ENCODE measurements at places on chromosomes 13 and 19. TPM values are rescaled to one million over a fixed set of nuclear protein-coding genes. Genes with fewer than 3 reads are reported as not detected.
A peak's percentile ranks its signal among the peaks of the same experiment; 100 is the strongest.

DNA sequence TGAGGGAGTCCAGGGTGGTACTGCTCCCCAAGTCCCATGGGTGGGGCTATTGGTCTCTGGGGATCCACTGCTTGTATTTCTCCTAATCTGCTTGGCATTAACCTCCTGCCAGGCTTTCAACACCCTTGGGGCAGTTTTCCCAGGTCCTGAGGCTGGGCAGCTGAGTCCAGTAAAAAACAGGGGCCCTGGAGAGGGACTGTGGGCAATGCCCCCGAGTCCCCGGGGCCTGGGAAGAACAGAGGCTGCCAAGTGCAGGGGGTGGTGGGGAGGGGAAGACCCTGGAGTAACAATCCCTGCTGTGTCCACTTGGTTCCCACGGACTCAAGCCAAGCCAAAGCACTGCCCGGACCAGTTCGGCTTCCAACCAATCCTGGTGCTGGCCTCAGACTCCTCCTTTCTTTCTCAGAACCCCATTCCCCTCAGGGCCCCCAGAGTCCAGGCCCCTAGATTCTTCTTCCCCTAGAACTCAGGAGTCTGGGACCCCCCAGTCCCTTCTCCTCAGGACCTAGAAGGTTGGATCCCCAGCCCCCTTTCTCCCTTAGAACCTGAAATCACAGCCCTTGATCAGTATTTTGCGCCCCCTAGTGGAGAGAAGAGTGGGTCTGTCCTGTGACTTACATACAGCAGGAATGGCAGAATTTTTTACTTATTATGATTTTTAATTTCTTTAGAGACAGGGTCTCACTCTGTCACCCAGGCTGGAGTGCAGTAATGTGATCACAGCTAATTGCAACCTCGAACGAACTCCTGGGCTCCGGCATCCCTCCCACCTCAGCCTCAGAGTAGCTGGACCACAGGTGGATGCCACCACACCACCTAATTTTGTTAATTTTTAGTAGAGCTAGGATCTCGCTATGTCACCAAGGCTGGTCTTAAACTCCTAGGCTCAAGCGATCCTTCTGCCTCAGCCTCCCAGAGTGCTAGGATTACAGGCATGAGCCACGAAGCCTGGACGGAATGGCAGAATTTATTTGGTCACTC, 3.7 kb upstream of the CLPTM1 start:
- H3K27ac ChIP-seq = no peak overlapping the region
- no peaks in the 10 kb centered on the region for H3K27me3 ChIP-seq
- no peaks in the 10 kb centered on the region for H3K36me3 ChIP-seq
- no peak overlapping the region for H3K4me3 ChIP-seq

- H3K4me1 ChIP-seq = peaks cover 4% of the 10 kb centered on the region
- no peaks in the 10 kb centered on the region for H3K27me3 ChIP-seq
- peaks cover 68% of the 10 kb centered on the region for H3K36me3 ChIP-seq
- H3K27ac ChIP-seq = no peak overlapping the region
- DNase-seq = no peak
- no peak overlapping the region for H3K4me3 ChIP-seq
Measured at GRCh38 chr13:39012608-39013007, 22.0 kb upstream of the STOML3 start.

- H3K27me3 ChIP-seq = peaks cover 4% of the 10 kb centered on the region
- peak overlapping the region; percentile 76 for H3K4me3 ChIP-seq
- peak; percentile 40 for DNase-seq
- H3K27ac ChIP-seq = peak overlapping the region; percentile 79
- peaks cover 25% of the 10 kb centered on the region for H3K4me1 ChIP-seq
- H3K36me3 ChIP-seq = no peaks in the 10 kb centered on the region
Measured at GRCh38 chr13:31200637-31200971, 829 bp downstream of the B3GLCT start.

- H3K4me3 ChIP-seq = no peak overlapping the region
- H3K27me3 ChIP-seq = no peaks in the 10 kb centered on the region
- H3K4me1 ChIP-seq = peaks cover 3% of the 10 kb centered on the region
Measured at GRCh38 chr19:9078651-9079050, 8.2 kb upstream of the OR1M1 start.

- H3K27me3 ChIP-seq = no peaks in the 10 kb centered on the region
- H3K4me1 ChIP-seq = no peaks in the 10 kb centered on the region
- H3K4me3 ChIP-seq = no peak overlapping the region
Measured at GRCh38 chr13:34847766-34848165, 94.3 kb upstream of the NBEA start.

GRCh38 chr19:41478171-41478570, 35.2 kb downstream of the ERICH4 start:
- peaks cover 41% of the 10 kb centered on the region for H3K27me3 ChIP-seq
- no peak overlapping the region for H3K27ac ChIP-seq
- no peaks in the 10 kb centered on the region for H3K4me1 ChIP-seq

DNA sequence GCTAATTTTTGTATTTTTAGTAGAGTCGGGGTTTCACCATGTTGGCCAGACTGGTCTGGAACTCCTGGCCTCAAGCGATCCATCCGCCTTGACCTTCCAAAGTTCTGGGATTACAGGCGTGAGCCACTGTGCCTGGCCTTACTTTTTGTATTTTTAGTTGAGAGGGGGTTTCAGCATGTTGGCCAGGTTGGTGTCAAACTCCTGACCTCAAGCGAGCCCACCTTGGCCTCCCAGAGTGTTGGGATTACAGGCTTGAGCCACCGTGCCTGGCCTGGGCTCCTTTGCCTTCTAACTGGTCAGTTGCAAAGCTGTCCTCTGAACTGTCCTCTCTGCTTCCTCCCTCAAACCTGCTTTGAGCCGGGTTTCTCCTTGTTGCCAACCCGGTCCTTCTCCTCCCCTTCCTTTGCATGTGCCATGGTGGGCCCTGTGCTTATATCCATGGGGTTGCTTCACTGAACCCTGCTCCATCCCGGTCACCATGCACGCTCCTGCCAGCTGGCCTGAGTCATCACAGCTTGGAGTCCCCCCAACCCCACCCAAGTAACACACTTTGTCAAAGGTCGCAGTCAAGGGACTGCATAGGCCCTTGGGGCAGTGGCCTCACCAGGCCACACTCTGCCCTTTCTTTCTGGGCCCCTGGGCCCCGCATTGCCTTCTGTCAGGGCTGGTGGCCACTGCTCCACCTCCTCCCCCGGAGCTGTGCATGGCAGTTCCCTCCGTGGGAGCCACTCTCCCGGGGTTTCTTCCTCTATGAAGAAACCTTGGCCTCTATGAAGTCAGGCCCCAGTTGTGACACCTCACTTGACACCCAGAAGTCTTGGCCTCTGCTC, 21.2 kb downstream of the WTIP start:
- peaks cover 11% of the 10 kb centered on the region for H3K4me1 ChIP-seq
- H3K27me3 ChIP-seq = no peaks in the 10 kb centered on the region
- no peak overlapping the region for H3K4me3 ChIP-seq
- H3K27ac ChIP-seq = no peak overlapping the region
- DNase-seq = no peak

GRCh38 chr13:39170711-39171110, 132.5 kb downstream of the NHLRC3 start:
- no peaks in the 10 kb centered on the region for H3K36me3 ChIP-seq
- no peaks in the 10 kb centered on the region for H3K4me1 ChIP-seq
- H3K4me3 ChIP-seq = no peak overlapping the region
- H3K27me3 ChIP-seq = no peaks in the 10 kb centered on the region

The ESD gene
- total RNA-seq = 111 TPM

The WDR88 gene
- not detected for total RNA-seq

The F10 gene
- total RNA-seq = not detected
